Stimulated activated CD8-positive, alpha-beta memory T cell treated with anti-CD3 and anti-CD28 coated beads, Interleukin-2, amount 100 ng/mL, for 1 hour (primary cell): ENCODE measurements at places on chromosomes 5 and 9.

DNA sequence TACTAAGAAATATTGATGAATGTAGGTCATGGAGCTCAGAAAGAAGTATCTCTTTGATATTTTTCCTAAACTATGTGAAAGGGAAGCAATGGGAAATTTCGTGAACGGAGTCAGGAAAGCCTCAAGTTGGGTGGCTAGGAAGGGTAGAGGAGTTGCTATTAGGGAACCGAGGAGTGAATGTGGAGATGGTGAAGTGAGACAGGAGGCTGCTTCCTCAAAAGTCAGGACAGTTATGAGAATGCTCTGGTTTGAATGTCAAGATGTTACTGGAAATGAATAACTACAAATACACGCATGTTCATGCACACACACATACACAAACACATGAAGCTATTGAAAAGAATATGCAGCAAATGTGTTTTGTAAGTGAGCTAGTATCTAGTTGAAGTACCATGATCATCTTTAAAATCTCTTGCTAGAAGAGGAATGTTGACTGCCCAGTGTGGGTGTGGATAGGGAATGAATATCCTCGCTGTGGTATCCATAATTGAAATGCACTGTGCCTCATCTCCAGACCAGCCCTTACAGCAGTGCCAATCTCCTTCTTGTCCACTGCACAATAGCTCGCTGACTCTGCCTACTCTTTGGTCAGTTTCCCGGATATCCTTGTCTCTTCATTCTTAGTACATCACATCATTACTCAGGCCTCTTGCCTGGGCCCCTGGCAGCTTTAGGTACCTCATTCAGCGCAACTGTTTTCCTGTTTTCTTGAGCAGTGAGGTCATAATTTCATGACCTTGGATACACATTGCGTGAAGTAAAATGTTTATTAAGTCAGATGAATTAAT, 21.9 kb upstream of the PDCD1LG2 start:
- DNase-seq = no peak

- no peak for DNase-seq
Observed at GRCh38 chr5:54610197-54610944, 92.8 kb downstream of the SNX18 start.

GRCh38 chr9:17520268-17521064, 58.4 kb upstream of the SH3GL2 start:
- DNase-seq = no peak

DNA sequence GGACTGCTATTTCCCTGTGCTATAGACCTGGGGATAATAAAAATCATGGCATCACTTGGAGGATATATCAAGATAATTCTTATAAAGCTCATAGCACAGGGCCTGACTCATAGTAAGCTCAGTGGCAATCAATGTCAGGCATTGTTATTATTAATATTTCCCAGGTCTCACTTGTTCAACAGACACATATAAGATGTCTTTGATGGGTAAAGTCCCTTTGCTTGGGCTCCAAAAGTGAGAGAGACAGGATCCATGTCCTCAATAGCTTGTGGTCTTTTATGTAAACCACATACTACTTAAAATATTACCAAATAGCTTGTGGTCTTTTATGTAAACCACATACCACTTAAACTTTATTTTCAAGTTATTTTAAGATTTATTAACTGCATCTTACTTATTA, 11.2 kb downstream of the SH3RF2 start:
- no peak for DNase-seq
